ENCODE measurements at places on chromosomes 4 and X. TPM values are rescaled to one million over a fixed set of nuclear protein-coding genes. Genes with fewer than 3 reads are reported as not detected.

PLXNB3 gene
- 16.2 TPM for total RNA-seq

SLC25A43 gene
- total RNA-seq: 6.9 TPM

GRCh38 chrX:82081027-82081426 is 879.1 kb downstream of the SH3BGRL start:
- no peak overlapping the region for H3K27ac ChIP-seq
- H3K4me3 ChIP-seq: no peak overlapping the region
- no peak for DNase-seq
- H3K27me3 ChIP-seq: no peaks in the 10 kb centered on the region
- H3K36me3 ChIP-seq: no peaks in the 10 kb centered on the region
- H3K4me1 ChIP-seq: no peaks in the 10 kb centered on the region

GRCh38 chr4:109729718-109730618 is at the start of gene PLA2G12A:
Gene PLA2G12A (minus strand): TSS chr4:109730070. CDS start chr4:109729809, 261 bp downstream.
- peak; percentile 50 for DNase-seq
- peak within 1 kb of the TSS; percentile 91 for H3K4me3 ChIP-seq
- H3K36me3 ChIP-seq: no peaks in the 10 kb centered on the region
- H3K4me1 ChIP-seq: peaks cover 14% of the 10 kb centered on the region

- no peak overlapping the region for H3K4me3 ChIP-seq
- H3K36me3 ChIP-seq: peaks cover 4% of the 10 kb centered on the region
- H3K27me3 ChIP-seq: peaks cover 33% of the 10 kb centered on the region
- H3K4me1 ChIP-seq: peaks cover 11% of the 10 kb centered on the region
- DNase-seq: no peak
Observed at GRCh38 chrX:48466696-48467095, 3.4 kb downstream of the SLC38A5 start.

DNA sequence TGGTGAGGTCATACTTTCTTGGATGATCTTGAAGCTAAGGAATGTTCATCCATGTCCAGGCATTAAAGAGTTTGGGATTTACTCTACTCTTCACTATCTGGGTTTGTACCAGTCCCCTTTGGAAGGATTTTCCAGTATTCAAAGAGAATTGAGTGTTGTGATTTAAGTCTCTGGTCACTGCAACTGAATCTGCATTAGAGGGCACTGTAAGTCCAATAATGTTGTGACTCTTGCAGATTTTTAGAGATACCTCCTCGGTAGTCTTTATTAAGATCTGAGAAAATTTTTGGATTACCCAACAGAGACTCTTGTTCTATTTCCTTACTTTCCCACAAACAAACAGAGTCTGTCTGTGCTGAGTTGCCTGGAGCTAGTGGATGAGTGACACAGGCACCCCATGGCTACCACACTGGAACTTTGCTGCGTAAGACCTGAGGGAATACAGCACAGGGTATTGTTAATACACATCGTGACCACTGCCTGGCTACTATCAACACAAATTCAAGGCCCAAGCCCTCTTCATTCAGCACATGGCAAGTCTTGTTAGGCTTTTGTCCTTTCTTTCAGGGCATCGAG is 357.1 kb upstream of the KLHL4 start:
- H3K27ac ChIP-seq: no peak overlapping the region
- no peaks in the 10 kb centered on the region for H3K4me1 ChIP-seq
- no peak for DNase-seq
- H3K4me3 ChIP-seq: no peak overlapping the region
- no peaks in the 10 kb centered on the region for H3K36me3 ChIP-seq

DNA sequence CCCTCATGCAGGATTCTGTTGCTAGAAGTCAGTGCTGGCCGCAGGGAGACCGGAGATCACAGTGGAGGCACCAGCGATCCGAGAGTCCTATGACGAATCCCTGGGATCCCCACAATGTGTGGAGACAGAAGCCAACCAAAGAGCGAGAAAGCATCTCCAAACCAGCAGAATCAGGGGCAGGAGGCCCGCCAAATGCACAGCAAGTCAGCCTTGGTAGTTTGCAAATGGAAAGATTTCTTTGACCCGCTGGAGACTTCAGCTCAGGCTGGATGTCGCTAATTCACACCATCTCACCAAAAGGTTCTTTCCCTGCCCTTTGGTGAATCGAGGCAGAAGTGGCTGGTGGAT is 505 bp upstream of the PKD2 start:
- H3K27ac ChIP-seq: peak overlapping the region; percentile 85
- peaks cover 6% of the 10 kb centered on the region for H3K27me3 ChIP-seq
- peak overlapping the region; percentile 90 for H3K4me3 ChIP-seq
- H3K4me1 ChIP-seq: peaks cover 48% of the 10 kb centered on the region
- H3K36me3 ChIP-seq: no peaks in the 10 kb centered on the region

- DNase-seq: no peak
- H3K36me3 ChIP-seq: no peaks in the 10 kb centered on the region
- no peaks in the 10 kb centered on the region for H3K4me1 ChIP-seq
- no peaks in the 10 kb centered on the region for H3K27me3 ChIP-seq
- no peak overlapping the region for H3K27ac ChIP-seq
Observed at GRCh38 chr4:187270154-187270553, 546.5 kb upstream of the FAT1 start.

DNA sequence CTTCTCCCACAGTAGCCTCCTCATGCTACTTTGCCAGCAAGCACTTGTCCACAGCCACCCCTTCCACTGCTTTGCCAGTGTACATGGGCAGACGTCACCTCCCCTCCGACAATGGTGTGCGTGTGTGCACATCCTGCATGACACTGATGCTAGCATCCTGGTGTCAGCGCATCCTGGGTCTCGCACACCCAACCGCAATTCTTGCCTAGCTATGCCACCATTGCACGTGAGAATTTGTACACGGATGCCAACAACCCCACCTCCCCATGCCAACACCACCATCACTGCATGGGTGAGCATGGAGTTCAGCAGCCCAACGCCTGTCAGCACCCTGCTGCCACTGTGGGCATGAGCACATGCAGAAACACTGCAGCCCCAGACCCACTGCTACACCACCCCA is 550.0 kb downstream of the STPG2 start:
- no peaks in the 10 kb centered on the region for H3K4me1 ChIP-seq
- H3K27ac ChIP-seq: no peak overlapping the region
- no peaks in the 10 kb centered on the region for H3K36me3 ChIP-seq
- H3K27me3 ChIP-seq: no peaks in the 10 kb centered on the region

DNA sequence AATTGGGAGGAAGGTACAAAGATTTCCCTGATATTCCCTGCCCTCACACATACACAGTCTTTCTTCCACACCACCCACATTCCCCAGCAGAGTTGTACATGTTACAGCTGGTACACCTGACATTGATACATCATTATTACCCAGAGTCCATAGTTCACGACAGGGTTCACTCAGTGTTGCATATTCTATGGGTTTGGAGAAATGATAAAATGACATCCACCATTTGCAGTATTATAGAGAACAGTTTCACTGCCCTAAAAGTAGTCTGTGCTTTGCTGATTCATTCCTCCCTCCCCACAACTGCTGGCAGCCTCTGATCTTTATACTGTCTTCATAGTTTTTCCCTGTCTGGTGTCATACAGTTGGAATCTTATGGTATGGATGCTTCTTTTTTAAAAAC is 15.0 kb downstream of the AGA start:
- H3K27me3 ChIP-seq: no peaks in the 10 kb centered on the region
- H3K36me3 ChIP-seq: peaks cover 7% of the 10 kb centered on the region
- H3K27ac ChIP-seq: no peak overlapping the region
- H3K4me1 ChIP-seq: peaks cover 4% of the 10 kb centered on the region
- DNase-seq: no peak

- DNase-seq: no peak
- H3K4me1 ChIP-seq: peaks cover 16% of the 10 kb centered on the region
- no peaks in the 10 kb centered on the region for H3K36me3 ChIP-seq
- H3K27ac ChIP-seq: no peak overlapping the region
- no peaks in the 10 kb centered on the region for H3K27me3 ChIP-seq
Observed at GRCh38 chr4:57499786-57500185, 389.6 kb upstream of the IGFBP7 start.

DNA sequence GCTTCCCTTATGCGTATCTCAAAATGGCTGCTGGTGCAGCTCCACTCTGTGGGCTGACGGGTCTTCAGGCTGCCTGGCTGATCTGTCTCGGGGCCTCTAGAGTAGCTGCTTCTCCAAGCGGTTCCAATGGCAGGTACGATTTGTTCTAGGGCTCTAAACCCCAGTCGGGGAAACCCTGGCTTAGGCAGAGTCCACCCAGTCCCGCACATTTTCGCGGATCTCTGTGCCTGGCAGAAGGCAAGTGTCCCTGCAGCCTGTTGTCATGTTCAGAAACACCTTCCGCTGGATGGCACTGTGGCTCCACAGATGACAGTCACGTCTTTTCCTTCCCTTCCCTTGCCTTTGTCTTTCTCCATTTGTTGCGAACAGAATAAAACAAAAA is 54.4 kb downstream of the NBDY start:
- H3K4me3 ChIP-seq: no peak overlapping the region
- no peaks in the 10 kb centered on the region for H3K27me3 ChIP-seq
- peaks cover 26% of the 10 kb centered on the region for H3K36me3 ChIP-seq
- no peak for DNase-seq
- peaks cover 17% of the 10 kb centered on the region for H3K4me1 ChIP-seq

Data from neural crest cell (in vitro differentiated cells).